ENCODE measurements at places on chromosomes 16 and 17. TPM values are rescaled to one million over a fixed set of nuclear protein-coding genes. Genes with fewer than 3 reads are reported as not detected.

Gene ZNF750
- total RNA-seq = not detected

Gene DNAI2
- total RNA-seq = not detected

Gene PRPSAP1
- total RNA-seq = 55.7 TPM

Gene ATP1B2
- not detected for total RNA-seq

Gene COX6A2
- total RNA-seq = not detected

Measured in RPMI7951 (cell line).